Thymus (tissue), 14 donors: ENCODE measurements at places on chromosomes 5 and 9.

GRCh38 chr5:127799293-127799905 is 96.2 kb downstream of the CCDC192 start:
- no peak for DNase-seq

DNA sequence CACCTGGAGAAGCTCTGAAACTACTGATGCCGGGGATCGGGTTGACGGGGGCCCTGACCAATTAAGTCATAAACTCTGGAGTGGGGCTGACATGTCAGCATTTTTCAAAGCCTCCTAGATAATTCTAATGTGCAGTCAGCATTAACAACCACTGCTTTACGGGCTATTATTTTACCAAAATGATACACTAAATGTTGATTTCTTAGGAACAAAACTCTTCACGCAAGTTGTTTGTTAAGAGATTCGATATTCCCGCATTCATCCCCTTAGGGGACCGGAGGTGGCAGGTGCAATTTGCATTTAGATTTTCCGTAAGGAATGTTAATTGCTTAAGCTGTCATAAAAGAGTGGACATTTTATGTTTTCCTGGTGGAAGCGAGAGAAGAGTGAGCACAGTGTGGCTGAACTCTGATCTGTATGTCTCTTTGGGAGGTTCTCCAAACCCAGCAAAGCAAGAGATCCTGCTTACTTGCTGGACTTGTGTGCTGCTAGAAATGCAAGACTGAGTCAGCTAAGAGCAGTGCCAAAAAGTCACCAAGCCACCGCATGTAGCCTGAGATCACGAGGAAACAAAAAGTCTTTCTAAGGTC is 77.6 kb downstream of the UGCG start:
- no peak for DNase-seq

DNA sequence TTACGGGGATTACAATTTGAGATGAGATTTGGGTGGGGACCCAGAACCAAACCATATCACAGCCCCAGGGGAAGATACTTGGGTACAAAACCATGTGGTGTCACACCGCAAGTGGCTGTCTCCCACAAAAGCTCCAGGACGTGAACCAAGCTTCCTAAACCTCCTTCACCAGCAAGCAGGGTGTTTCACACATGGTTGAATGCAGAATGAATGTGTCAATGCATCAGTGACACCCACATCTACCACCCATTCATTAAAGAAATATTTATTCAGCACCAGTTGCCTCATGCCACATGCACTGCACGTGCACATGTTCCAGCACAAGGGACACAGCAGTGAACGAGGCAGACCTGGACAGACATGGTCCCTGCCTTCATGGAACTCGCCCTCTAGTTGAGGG is 70.9 kb upstream of the SPOCK1 start:
- DNase-seq = no peak

- no peak for DNase-seq
Measured at GRCh38 chr9:14089051-14089803, 224.7 kb downstream of the NFIB start.

DNA sequence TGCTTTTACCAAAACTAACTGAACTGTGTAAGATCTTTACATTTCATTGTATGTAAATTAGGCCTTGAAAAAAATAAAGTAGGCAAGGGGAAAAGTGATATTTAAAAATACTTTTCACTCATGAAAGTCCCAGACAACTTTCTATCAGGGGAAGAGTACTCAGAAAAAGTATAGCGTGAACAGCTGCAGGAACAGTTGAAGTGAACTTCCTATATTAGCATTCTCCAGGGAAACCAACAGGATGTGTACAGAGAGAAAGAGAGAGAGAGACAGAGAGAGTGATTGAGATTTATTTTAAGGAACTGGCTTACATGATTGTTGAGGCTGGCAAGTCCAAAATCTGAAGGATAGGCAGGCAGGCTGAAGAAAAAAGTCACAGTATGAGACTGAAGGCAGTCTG is 42.0 kb downstream of the ERMP1 start:
- no peak for DNase-seq

DNA sequence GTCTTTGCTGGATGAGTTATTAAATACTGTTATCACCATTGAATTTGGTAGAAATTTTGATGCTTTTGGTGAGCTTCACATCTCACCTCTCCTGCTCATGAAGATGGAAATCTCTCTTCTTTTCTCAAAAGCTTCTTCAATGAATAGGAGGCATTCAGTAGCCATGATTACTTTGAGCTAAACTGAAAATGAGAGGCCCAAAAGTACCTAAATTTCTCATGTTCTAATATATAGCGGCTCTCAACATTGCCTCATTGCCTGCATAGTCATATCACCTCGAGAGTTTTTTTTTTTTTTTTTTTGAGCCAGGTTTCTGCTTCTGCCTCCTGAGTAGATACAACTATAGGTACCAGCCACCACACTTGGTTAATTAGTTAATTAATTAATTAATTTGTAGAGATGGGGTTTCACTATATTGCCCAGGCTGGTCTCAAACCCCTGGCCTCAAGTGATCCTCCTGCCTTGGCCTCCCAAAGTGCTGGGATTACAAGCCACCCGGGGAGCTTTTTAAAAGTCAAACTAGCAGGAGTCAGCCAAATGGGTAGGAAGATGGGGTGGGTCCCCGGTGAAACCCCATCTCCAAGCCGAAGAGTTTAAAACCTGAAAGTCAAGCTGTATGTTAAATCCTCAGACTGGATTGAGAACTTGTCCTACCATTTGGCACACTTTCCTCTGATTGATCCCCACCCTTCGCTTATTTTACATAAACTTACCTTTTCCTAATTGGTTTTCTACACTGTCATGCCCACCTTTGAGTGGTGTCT is 169.0 kb downstream of the DOCK2 start:
- no peak for DNase-seq

DNA sequence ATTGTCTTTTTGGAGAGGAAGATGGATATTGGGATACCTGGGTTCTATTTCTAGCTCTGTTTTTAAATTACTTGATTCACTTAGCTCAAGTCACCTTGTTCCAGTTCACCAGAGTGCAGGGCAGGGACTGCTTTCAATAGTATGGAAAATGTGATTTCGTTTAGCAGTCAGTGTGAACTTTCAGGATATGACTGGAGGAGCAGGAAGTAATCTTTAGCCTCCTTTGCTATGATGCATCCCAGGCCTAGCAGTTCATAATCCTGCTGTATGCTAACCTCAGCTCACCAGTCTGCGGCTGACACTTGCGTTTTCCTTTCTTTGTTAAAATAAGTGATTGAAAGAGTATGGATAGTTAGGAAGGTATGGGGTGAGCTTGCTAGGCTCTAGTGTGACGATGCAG is 169.7 kb downstream of the ARHGAP26 start:
- no peak for DNase-seq

DNA sequence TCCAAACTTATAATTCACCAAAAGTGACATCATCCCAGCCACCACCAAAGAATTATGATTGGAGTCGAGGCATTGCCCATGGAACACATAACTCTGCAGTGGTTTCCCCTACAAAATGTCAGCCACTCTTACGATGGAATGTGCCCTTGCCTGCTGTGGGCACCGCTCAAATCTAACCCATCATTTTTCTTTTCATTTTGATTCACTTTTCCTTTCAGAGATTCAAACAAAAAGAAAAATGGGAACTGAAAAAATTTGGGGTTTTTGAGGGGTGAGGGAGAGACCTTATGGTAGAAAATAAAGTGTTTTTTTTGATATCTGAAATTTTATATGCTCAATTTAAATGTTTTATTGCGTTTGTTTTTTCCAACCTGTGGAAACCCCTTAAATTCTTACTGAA is 28.1 kb downstream of the SMARCA2 start:
- no peak for DNase-seq
